Skin of body (tissue), 3 donors: ENCODE measurements at places on chromosomes 6 and 20. TPM values are rescaled to one million over a fixed set of nuclear protein-coding genes. Genes with fewer than 3 reads are reported as not detected.

DNA sequence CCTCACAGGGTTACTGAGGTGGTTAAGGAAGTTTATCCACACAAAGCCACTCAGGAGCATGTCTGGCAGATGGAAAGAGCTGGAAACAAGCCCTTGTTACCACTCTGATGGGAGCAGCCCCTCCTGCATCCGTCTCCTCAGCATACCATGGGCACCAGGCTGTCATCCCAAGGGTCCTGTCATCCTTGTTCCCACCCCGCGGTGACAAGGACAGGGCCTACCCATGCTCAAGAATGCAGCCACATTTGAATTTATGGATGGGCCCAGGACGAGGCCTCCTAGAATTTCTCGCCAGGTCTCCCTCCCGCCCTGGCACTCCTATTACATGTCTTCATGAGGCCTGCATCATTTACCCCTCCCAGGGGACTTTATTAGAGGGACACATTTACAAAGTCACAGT is 60.0 kb downstream of the NPEPL1 start:
- no peak for DNase-seq

DNA sequence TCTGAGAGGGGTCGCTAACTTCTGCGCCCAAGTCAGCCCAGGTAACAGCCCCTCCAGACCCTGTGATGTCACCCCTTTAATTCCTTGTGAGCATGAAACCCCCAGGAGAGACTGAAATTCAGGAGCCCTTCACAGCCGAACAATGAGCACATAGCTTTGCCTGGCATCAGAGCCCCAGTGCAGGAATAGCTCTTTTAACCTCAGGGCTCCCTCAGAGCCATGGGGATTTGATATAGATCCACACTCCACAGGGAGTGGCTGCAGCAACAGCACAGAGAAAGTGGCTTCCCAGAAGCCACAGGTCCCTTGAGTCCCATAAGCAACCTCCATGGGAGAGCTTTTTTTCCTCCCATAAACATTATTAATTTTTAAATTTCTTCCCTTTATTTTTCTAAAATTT is 150.0 kb upstream of the MARCKS start:
- no peak for DNase-seq

DNA sequence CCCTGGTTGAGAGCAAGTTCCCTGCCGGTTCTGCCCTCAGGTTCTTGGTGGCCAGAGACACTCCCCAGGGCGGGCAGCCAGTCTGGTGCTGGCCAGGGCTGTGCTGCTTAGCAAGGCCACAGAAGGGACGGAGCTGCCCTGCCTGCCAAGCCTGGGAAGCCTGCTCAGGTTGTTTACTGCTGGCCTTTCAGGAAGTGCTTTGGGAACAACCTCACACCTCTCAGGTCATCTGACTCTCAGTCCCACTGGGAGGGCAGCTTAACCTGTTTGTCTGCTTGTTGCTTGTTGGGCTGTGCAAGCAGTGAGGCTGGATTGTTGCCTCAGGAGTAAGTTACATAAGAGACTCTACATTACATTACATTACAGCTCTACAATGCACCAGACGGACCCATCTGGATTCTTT is 75.8 kb upstream of the AFDN start:
- DNase-seq = no peak

The GNAS-AS1 gene
- 1.3 TPM for total RNA-seq
